Femur (tissue), 1 donor: ENCODE measurements at places on chromosomes 3 and 15.

DNA sequence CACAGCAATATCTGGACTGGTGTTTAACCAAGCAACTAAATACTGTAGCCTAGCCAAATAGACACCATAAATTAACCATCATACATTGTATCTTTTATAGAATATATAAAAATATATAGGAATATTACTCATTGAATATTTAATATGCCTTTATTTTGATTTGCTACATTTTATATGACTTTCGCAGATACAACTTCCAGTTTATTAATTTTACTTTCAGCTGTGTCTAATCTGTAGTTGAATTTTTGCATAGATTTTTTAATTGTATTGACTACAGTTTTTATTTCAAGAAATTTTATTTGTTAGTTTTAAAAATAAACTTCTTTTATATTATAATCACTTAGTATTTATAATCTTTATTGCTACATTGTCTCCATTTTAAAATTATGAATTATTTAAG is 299.7 kb downstream of the LSAMP start:
- no peak for DNase-seq

DNA sequence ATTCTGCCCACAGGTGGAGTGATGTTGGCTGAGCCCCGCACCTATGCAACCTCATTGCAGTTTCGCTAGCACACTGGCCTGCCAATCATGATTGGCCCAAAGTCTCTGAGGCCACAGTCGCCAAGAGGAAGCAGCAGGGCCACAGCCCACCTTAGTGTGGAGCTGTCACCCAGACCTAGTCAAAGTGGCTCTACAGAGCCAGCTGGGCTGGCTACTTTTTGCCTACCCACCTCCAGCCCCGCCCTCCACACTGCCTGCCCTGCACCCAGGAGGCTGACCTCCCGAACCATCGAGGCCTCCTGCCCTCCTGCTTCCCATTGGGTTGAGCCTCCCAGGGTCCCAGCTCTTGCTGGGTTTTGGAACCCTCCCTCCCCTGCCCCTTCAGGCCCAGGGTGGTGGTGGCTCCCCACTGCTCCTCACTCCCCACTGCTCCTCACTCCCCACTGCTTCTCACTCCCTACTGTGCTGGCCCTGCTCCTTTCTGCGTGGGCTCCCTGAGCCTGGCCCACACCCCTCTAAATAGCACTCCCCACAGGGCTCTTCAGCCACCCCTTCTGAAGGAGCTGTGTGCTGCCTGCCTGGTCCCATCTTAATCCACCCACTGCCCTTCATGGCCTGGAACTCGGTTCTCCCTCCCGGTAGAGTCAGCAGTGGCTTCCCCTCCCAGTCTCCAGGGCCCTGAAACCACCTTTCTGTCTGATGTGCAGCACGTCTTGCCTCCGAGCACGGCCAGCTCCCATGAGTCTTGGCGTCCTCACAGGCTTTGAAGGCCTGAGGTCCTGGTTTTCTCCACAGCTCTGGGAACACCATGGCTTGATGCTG is 89.3 kb downstream of the WNT7A start:
- DNase-seq = no peak

DNA sequence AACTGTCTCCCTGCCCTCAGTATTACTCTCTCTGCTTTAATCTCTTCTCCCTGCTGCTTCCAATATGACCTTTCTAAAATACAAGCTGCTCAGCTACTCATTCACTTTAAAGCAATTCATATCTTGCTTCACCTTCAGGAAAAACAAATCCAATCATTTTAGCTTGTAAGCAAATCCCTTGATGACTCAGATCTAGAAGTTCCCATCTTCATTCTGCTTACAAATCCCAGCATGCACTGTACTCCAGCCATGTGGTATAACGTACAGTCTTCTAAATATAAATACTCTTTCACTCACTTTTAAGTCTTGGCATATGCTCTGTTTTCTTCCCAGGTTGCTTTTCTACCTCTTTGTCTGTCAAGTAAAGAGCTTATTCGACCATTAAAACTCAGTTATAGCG is 1009.1 kb upstream of the SEMA6D start:
- no peak for DNase-seq

DNA sequence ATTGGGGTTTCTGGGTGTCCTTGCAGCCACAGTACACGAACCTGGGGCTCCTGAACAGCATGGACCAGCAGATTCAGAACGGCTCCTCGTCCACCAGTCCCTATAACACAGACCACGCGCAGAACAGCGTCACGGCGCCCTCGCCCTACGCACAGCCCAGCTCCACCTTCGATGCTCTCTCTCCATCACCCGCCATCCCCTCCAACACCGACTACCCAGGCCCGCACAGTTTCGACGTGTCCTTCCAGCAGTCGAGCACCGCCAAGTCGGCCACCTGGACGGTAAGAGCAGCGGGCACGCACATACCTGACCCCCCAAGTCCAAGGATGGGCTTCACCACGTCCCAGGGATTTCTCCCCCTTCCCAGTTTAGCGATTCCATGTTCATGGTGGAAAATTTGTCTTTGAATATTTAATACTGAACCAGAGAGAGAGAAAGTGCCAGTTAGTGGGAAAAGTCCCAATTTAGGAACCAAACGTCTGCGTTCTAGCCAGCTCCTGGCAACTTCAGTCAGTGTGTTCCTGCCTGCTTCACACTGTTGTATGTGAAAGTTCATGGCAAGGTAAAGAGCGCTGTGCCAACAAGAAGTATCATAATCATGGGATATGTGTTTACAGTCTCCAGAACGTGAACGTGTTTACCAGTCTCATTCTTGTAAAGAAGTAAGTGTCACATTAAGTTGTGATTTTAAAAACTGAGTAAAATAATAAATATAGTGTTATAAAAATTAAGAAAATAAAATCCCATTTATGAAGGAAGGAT is 177.2 kb downstream of the TP63 start:
- DNase-seq = no peak

- no peak for DNase-seq
Measured at GRCh38 chr3:15578289-15578867, 23.0 kb downstream of the HACL1 start.

DNA sequence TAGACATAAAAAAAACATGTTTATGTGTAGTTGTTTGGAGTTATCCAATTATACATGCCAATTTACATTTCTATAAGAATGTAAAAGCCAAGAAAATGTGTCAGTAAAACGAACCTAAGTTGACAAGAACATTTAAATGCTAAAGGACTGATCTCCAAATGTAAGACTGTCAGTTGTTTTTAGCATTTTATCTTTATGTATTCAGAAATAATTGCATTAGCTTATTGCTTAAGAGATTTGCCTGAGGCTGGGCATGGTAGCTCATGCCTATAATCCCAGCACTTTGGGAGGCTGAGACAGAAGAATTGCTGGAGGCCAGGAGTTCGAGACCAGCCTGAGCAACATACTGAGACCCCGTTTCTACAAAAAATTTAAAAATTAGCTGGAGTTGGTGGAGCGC is 26.9 kb downstream of the PXK start:
- no peak for DNase-seq

GRCh38 chr15:88646951-88647350 is 8.1 kb downstream of the ISG20 start:
- no peak for DNase-seq

GRCh38 chr3:145219355-145220235 is 941.4 kb downstream of the PLOD2 start:
- no peak for DNase-seq

DNA sequence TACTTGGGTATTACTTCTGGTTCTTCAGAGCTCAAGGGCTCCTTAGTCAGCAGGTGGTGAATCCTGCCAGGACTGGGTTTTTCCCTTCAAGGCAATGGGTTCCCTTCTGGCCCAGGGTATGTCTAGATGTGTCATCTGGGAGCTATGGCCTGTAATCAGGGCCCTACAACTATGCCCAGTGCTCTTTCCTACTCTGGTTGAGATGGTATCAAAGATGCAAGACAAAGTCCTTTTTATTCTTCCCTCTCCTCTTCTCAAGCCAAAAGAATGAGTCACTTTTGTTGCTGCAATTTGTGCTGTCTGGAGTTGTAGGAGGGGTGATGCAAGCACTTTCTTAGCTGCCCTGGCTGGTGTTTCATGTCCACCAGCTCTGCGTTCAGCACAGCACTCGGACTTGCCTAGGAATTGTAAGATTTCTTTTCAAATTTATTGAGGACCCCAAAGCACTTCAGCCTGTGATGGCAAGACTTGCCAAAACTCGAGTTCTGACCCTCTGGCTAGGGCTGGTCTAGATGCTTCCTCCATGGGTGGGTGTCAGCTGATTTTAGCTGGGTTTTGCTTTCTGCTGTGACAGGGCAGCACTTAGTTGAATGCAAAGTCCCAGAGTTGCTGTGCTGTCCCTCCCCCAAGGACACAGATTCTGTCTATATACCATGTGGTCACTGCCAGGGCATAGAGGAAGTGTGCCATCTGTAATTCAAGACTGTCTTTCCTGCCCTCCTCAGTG is 129.2 kb upstream of the CBLB start:
- no peak for DNase-seq

DNA sequence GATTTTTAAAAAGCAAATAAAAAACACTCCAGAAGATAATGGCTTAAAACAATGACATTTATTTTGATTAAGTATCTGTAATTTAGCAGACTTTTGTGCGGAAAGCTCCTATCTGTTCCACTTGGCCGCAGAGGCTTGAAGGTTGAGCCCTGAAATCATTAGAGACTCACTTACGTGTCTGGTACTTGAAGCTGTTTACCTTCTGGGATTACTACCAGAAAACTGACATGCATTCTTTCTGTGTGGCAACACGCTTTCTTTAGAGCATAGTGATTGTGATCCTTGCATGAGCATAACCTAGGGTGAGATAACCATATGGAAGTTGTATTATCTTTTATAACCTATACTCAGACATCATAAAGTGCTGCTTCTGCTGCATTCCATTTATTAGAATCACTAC is 298.5 kb downstream of the SI start:
- no peak for DNase-seq

DNA sequence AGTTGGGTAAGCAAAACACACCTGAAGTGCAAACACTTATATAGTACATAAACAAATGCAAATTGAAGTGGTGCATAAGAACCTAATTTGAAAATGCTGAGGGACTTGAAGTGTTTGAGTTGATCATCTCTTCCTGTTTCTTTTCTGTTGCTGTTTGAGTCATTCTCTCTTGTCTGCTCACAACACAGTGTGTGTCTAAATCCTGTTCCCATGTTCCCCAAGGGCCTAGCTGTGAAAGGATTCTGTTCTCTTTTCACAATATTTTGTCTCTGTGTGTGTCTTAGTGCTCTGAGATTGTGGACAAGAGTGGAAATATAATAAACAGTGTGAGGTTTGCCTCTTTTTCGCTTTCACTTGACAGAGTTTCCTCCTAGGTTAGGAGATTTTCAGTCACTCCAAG is 6.1 kb downstream of the CD96 start:
- DNase-seq = no peak

- no peak for DNase-seq
Measured at GRCh38 chr3:177352424-177352823, 155.1 kb upstream of the TBL1XR1 start.

GRCh38 chr15:63232405-63232804 is 43.0 kb downstream of the RAB8B start:
- DNase-seq = no peak

GRCh38 chr15:45291822-45292582 is 40.0 kb downstream of the SLC28A2 start:
- no peak for DNase-seq
